ENCODE measurements at places on chromosomes 4 and X. TPM values are rescaled to one million over a fixed set of nuclear protein-coding genes. Genes with fewer than 3 reads are reported as not detected.

Gene NIPAL1
- 3.9 TPM for total RNA-seq

- no peak for DNase-seq
Measured at GRCh38 chrX:107421337-107421861, 28.1 kb upstream of the FRMPD3 start.

DNA sequence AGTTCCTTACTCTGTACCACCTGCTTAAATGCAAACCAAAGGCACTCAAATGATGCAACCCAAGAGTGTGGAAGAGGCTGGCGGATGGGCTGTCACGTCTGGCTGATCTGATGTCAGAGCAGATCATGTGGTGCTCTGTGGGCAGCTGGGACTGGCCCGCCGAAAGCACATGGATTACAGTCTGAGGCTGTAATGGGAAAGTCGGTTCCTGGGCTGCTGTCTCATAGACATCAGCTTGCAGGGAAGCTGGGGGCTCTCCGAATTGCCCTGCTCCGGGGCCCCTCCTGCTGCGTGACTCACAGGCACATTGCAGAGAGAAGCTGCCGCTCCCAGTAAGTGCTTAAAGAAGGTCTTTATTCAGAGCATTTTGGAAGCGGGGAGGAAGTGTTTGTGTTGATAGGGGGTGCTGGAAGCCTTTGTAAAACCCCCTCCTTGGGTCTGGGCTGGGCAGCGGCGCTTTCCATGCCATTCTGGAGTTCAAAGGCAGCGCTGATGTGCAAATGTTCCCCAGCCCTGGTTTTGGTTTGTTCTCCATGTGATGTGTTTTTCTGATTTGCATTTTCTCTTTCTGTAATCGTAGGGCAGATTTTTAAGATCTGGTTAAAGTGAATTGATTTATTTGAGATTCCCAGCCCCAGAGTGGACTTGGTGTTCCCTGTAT lies 181.1 kb downstream of the LARP7 start:
- peak; percentile 61 for DNase-seq

GRCh38 chrX:264634-265455 lies 16.3 kb upstream of the PLCXD1 start:
- DNase-seq = no peak

Gene UGT2B10
- not detected for total RNA-seq

DNA sequence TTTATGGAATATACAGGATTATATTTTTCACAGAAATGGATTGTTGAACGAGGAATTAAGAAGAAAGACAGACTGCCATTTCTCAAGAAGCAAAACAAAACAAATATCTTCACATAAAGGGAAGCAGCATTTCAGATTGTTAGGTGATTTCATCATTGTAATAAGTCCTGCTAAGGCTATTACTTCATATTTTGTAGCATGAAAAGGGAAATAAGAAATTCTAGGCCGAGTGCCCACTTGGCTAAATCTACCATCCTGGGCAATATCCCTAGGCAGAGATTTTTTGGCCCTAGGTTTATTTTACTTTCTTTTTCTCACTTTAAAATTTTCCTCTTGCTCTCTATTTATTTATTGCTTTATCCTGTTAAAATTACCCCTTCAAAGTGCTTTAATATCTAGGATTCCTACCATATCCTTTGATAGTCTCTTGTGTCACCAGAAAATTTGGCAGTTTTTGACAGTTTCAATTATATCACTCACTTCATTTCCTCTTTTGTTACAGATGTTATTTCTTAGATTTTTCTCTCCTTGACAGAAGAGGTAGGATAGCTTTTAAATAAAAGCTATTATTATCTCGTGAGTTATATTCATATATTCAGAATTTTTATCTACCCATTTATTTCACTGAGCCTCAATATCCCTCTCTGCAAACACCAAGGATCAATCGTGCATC lies 142.3 kb downstream of the PDGFC start:
- DNase-seq = no peak

DNA sequence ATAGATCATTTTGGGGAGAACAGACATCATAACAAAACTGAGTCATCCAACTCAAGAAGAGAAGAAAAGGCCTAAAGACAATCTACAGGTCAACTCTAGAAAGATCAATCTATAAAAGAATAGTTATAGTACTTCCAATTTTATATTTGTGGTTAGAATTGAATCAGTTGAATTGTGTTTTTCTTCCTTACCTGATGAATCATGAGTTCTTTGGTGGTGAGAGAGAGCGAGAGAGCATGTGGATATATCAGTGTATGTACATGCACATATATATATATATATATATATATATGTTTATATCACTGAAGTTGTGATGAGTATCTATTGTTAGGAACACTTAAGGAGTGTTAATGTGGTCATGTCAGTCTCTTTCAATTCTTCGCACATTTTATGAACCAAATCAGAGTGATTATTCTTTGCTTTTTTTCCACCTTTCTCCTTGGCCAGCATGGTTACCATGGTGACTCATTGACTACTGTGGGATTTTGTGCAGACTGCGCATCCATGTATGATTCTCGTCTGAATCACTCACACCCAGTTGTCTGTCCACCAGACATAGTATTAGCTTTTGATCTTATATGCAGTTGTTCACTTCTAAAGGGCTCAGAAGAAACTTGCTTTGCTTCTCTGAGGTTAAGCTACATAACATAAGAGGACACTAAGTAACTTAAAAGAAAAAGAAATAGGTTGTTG lies 90.4 kb upstream of the RAB40AL start:
- no peak for DNase-seq

- no peak for DNase-seq
Measured at GRCh38 chrX:8090906-8091305, 80.2 kb downstream of the VCX2 start.

- DNase-seq = no peak
Measured at GRCh38 chr4:180650273-180650672, 1592.9 kb upstream of the TENM3 start.

Gene RAB41
- not detected for total RNA-seq

Gene GAGE12H
- not detected for total RNA-seq

GRCh38 chrX:17500145-17500579 lies 125.2 kb downstream of the NHS start:
- DNase-seq = no peak

GRCh38 chr4:16264798-16265197 lies 38.5 kb upstream of the TAPT1 start:
- peak; percentile 46 for DNase-seq

DNA sequence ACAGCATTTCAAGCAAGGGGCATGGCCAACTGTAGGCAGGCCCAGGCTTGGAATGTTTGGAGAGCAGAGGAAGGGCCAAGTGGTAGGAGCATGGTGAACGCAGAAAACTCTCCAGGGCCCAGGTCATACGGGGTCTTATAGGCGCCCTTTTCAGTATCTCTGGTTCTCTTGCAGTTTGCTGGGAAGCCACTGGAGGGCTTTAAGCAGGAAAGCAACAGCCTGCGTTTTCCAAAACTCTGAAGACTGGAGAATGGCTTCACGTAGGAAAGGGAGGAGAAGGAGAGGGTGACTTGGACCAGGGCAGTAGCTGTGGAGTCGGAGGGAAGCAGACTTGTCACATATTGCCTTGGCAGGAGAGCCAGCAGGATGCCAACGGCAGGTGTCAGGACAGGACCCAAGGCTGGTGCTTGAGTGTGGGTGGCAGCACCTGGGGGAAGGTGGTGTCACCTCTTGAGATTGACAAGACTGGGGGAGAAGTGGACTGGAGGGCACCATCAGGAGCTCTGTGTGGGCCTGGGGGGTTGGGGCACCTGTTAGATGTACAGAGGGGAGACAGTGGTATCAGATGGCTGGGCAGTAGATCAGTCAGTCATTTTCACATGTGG lies 21.9 kb downstream of the TKTL1 start:
- DNase-seq = peak; percentile 9

Gene GYPE
- total RNA-seq = 0.73 TPM

GRCh38 chr4:57373991-57374390 lies 263.8 kb upstream of the IGFBP7 start:
- DNase-seq = no peak

Gene GPC3
- total RNA-seq = 13.8 TPM

- no peak for DNase-seq
Measured at GRCh38 chr4:53589511-53589910, 1.8 kb downstream of the LNX1 start.

DNA sequence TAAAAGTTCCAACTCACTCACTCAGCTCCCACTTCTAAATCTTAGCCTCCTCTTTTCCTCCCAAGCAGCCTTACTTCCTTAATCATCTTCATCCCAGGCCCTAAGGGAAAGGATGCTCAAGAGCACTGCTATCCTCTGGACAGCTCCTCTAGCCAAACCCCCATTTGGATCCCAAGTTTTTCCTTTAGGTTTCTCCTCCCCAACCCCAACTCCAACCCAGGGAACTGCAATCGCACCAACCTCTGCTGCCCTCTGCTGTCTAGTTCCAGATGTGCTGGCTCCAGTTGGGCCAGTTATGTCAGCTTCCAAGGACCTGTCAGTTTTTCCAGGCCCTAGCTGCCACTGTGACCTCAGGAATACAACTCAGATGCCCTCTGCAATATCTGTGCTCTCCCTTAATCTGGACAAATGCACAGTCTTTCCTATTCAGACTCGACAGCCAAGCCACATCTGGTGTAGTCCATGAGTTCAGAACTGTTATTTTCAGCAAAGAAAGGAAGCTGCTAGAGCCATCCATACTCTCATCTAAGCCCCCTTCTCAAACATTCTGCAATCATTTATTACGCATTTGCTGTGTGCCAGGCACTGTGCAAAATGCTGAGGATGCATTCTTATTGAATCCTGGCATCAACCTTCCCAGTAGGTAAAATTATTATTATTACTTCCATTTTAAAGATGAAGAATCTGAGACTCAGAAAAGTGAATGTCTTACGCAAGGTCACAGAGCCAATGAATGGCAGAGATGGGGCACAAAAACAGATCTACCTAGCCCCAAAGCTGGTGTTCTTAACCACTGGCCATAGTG lies 12.3 kb upstream of the XPNPEP2 start:
- DNase-seq = no peak

Gene NBDY
- 16.3 TPM for total RNA-seq

Gene TRPC3
- total RNA-seq = 88.6 TPM

- no peak for DNase-seq
Measured at GRCh38 chr4:20178902-20179576, 72.7 kb upstream of the SLIT2 start.

Gene SCRG1
- total RNA-seq = 2.4 TPM

Gene FOXR2
- total RNA-seq = not detected

GRCh38 chr4:152590179-152591031 lies 54.5 kb upstream of the FBXW7 start:
- DNase-seq = no peak

All from cerebellum (tissue), 4 donors.